ENCODE measurements at places on chromosomes 7 and 10.

DNA sequence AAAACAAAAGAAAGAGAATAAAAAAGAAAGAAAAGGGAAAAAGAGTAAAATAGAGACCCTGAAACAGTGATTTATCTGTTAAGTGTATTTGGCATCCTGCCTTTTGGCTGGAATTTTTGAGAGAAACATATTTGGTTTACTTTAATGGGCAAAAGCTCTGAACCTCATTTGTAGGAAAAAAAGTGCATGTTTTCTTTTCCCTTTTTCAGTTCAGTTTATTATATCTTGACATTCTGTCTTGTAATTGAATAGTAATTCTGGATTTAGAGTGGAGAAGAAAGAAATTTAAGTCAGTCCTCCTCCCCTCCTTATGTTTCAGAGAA, 69.5 kb downstream of the ARID5B start:
- peaks cover 17% of the 10 kb centered on the region for H3K4me1 ChIP-seq
- DNase-seq, result no peak
- H3K4me3 ChIP-seq, result no peak overlapping the region
- no peak overlapping the region for H3K27ac ChIP-seq

DNA sequence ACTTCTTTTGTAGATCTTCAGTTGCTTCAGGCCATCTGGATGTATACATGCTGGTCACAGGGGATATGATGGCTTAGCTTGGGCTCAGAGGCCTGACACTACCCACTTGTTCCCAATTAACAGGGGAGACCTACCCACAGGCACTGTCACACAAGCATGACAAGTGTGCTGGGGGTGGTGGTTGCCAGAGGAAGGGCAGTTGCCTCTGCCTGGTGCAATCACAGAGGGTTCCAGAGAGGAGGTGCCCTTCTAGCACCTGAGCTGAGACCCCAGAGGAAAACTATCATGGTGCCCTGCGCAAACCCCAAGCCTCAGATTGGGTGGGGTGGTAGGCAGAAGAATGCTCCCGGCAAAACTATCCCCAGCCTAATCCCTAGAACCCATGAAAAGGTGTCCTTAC, 65.6 kb upstream of the NANOS1 start:
- peaks cover 2% of the 10 kb centered on the region for H3K4me1 ChIP-seq
- H3K27ac ChIP-seq, result no peak overlapping the region
- H3K4me3 ChIP-seq, result no peak overlapping the region
- DNase-seq, result no peak

DNA sequence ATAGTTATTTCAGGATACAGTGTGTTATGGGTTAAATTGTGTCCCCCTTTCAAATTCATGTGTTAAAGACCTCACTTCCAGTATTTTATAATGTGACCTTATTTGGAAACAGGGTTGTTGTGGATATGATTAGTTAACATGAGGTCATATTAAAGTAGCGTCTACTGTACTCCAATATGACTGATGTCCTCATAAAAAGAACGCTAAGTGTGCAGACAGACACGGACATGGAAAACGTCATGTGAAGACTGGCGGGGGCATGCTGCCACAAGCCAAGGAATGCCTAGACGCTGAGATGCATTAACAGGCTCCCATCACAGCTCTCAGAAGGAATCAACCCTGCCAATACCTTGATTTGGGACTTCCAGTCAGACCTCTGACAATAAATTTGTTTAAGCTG, 1.5 kb upstream of the WDR37 start:
- H3K27ac ChIP-seq, result peak overlapping the region; percentile 54
- H3K4me1 ChIP-seq, result peaks cover 72% of the 10 kb centered on the region
- peak overlapping the region; percentile 93 for H3K4me3 ChIP-seq
- no peaks in the 10 kb centered on the region for H3K27me3 ChIP-seq
- H3K36me3 ChIP-seq, result peaks cover 56% of the 10 kb centered on the region

- no peak overlapping the region for H3K27ac ChIP-seq
- H3K4me1 ChIP-seq, result no peaks in the 10 kb centered on the region
- no peak for DNase-seq
- H3K27me3 ChIP-seq, result peaks cover 3% of the 10 kb centered on the region
- no peak overlapping the region for H3K4me3 ChIP-seq
- no peaks in the 10 kb centered on the region for H3K36me3 ChIP-seq
These were observed 103.9 kb downstream of the SKAP2 start for GRCh38 chr7:26760501-26760900.

- peaks cover 2% of the 10 kb centered on the region for H3K4me1 ChIP-seq
- H3K27me3 ChIP-seq, result no peaks in the 10 kb centered on the region
- no peak for DNase-seq
These were observed 7.2 kb downstream of the ZNF277 start for GRCh38 chr7:112213735-112214134.

- H3K4me3 ChIP-seq, result no peak overlapping the region
- no peak for DNase-seq
- H3K36me3 ChIP-seq, result no peaks in the 10 kb centered on the region
- no peaks in the 10 kb centered on the region for H3K4me1 ChIP-seq
- H3K27ac ChIP-seq, result no peak overlapping the region
These were observed 138.9 kb downstream of the NOC3L start for GRCh38 chr10:94223702-94224370.

DNA sequence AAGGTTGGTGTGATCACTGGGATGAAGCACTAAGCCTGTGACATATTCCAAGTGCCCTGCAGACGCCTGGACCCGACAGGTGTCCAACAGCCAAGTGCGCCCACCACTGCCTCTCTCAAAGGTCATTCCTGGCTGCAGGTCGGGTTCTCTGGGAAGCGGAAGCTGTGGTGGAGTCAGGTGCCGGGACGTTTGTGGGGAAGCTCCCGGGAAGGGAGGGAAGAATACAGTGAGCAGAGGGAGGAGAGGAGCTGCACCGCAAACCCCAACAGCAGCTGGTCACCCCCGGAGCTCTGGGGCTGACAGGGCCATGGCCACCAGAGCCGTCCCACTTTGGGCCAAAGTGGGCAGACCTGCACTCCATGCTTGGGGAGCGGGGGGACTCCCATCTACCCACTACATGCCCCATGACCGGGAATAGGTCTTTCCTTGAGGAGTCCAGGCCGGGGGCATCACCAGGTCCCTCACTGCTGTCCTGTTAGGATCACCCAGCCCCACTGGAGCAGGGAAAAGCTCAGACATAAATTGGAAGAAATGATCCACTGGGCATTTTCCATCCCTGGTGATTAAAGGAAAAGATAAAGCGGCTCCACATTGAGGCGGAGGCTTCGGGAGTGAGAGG, 84.5 kb upstream of the PPP2R2D start:
- H3K4me3 ChIP-seq, result no peak overlapping the region
- no peak overlapping the region for H3K27ac ChIP-seq
- H3K27me3 ChIP-seq, result no peaks in the 10 kb centered on the region
- H3K36me3 ChIP-seq, result no peaks in the 10 kb centered on the region
- no peak for DNase-seq

- DNase-seq, result no peak
- no peaks in the 10 kb centered on the region for H3K36me3 ChIP-seq
- peaks cover 3% of the 10 kb centered on the region for H3K4me1 ChIP-seq
- no peak overlapping the region for H3K4me3 ChIP-seq
- H3K27ac ChIP-seq, result no peak overlapping the region
- peaks cover 3% of the 10 kb centered on the region for H3K27me3 ChIP-seq
These were observed 13.1 kb upstream of the IMPDH1 start for GRCh38 chr7:128422842-128423241.

DNA sequence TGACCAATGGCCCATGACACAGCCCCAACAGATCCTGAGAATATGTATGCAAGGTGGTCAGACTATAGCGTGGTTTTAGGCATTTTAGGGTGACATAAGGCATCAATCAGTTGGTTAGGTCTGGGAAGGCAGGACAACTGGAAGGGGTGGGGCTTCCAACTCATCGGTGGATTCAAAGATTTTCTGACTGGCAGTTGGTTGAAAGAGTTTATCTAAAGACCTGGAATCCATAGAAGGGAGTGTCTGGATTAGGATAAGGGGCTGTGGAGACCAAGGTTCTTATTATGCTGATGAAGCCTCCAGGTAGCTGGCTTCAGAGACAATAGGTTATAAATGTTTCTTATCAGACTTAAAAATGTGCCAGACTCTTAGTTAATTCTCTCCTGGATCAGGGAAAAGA, 60.3 kb upstream of the CFAP46 start:
- no peaks in the 10 kb centered on the region for H3K4me1 ChIP-seq
- no peaks in the 10 kb centered on the region for H3K27me3 ChIP-seq
- H3K27ac ChIP-seq, result no peak overlapping the region
- H3K36me3 ChIP-seq, result no peaks in the 10 kb centered on the region

DNA sequence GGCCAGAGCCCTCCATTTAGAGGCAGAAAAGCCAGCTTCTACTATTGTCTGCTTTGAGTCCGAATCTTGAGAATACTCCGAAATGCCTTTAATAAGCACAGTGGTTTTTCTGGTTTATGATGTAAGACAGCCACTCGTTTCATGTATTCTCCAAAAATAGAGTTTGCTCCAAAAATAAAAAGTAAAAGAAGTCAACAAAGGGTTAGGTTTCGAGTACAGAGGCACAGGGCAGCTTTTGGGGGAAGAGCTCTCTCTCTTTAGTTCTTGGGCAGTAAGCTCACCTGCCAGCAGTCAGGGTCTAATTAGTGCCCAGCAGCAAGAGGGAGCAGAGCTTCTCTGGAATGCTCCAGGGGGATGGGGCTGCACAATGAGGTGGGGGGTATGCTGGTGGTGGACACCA, 20.2 kb downstream of the CREB3L2 start:
- DNase-seq, result no peak
- no peaks in the 10 kb centered on the region for H3K27me3 ChIP-seq
- H3K4me3 ChIP-seq, result no peak overlapping the region
- H3K27ac ChIP-seq, result no peak overlapping the region

DNA sequence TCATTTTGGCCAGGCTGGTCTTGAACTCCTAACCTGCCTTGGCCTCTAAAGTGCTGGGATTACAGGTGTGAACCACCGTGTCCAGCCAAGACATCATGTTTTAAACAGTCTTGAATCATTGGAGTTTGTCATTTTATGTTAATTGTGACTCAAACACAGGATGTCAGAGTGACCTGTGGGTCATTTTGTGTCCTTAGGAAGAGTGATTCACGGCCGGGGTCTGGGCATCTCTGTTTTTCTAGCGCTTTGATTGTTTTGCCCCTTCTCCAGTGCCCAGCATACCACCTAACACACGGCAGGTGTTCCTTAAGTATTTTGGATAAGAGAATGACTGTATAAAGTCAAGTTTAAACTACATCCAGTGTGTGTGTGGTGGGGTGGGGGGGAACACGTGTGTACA, 183.7 kb upstream of the KLF6 start:
- peaks cover 69% of the 10 kb centered on the region for H3K36me3 ChIP-seq
- H3K27me3 ChIP-seq, result no peaks in the 10 kb centered on the region
- no peak for DNase-seq
- H3K27ac ChIP-seq, result peak overlapping the region; percentile 33
